ENCODE measurements at places on chromosomes 11 and 22.

- DNase-seq, result no peak
Measured at GRCh38 chr11:8242499-8243280, 21.0 kb downstream of the LMO1 start.

DNA sequence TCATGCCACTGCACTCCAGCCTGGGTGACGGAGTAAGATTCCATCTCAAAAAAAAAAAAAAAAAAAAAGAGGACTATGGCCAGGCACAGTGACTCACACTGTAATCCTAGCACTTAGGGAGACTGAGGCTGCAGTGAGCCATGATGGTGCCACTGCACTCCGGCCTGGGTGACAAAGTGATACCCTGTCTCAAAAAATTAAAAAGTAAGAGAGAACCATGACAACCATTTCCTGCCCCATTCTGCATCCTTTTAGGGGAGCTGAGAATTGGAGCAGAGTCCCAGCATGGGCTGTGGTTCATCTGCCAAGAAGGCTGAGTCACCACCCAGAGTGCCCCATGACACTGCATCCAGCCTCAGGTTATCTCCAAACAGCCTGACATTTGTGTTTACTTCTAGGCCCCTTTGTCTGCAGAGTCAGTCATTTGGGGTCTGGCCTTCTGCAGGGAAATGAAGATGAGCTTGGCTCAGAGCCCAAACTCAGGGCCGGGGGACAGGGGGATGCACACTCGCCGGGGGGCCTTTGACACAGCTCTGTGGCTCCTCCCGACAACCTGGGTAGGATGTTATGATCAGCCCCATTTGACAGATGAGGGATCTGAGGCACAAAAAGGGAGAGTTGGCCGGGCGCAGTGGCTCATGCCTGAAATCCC is 4.7 kb downstream of the CSDC2 start:
- DNase-seq, result no peak

GRCh38 chr11:62298975-62299374 is at the start of gene SCGB1D4:
SCGB1D4 (minus strand) TSS chr11:62299075; CDS start chr11:62299010, 65 bp downstream.
- DNase-seq, result no peak

- peak; percentile 75 for DNase-seq
Measured at GRCh38 chr22:36461665-36462649, 19.5 kb downstream of the TXN2 start.

DNA sequence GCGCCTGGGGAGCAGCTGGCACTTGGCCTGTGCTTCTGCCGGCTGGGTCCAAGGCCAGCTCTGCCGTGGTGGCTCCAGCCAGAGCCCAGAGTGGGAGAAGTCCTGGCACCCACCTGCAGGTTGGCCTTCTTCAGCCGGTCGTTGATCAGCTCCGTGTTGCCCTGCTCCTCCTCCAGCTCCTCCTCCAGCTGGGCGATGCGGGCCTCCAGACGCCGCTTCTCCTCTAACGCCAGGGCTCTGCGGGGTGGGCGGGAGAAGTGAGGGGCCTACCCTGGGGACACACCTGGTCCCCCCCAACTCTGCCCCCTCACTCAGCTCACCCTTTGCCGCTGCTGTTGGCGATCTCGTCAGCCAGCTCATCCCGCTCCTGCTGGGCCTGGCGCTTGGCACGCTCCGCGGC is 32.6 kb downstream of the APOL1 start:
- no peak for DNase-seq
